ENCODE measurements at places on chromosomes 16 and 17.

GRCh38 chr16:30096862-30097563, 1.0 kb upstream of the YPEL3 start:
- DNase-seq = peak; percentile 58

DNA sequence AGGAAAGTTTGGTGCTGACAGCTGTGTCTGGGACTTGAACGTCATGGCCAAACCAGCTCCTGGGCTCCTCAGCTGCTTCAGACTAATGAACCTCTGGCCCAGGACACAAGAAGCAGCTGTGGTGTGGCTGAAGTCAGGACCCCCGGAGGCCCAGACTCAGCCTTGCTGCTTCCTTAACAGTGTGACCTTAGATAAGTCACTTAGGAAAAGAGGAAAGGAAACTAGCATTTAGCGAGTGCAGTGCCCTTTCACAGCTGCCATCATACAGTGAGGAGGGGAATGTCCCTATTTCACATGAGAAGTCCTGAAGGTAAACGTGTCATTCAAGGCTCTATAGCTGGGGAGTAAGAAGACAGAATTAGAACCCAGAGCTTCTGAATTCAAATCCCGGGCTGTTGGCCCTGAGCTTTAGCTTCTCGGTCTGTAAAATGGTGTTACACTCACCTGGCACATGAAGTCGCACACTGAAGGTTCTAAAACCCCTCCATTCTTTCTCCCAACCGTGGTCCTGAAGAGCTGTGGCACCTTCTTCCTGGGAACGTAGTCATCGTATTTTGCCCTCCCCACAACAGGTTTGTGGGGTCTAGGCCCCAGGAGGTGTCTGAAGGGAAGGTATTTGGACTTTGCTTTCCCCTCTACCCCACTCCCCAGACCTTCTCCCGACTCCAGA, 910 bp upstream of the RAMP2 start:
- peak; percentile 36 for DNase-seq

- DNase-seq = no peak
Observed at GRCh38 chr17:70702683-70703255, 533.4 kb downstream of the KCNJ2 start.

DNA sequence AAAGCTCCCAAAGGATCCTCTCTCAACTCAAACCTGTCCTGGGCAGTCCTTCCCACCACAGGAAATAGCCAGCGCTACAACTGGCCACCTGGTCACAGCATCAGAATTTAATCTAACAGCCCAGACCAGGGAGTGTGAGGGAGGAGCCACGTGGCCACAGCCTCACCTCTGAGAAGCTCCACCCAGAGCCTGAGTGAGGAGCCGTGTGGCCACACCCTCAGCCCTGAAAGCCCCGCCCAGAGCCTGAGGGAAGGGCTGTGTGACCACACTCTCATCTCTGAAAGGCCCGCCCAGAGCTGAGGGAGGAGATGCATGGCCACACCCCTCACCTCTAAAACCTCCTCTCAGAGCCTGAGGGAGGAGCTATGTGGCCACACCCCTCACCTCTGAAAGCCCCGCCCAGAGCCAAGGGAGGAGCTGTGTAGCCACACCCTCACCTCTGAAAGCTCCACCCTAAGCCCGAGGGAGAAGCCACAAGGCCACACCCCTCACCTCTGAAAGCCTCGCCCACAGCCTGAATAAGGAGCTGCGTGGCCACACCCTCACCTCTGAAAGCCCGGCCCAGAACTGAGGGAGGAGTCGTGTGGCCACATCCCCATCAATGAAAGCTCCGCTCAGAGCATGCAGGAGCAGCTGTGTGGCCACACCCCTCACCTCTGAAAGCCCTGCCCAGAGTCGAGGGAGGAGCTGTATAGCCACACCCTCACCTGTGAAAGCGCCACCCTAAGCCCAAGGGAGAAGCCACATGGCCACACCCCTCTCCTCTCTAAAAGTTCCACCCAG, 28.6 kb downstream of the SLC38A8 start:
- DNase-seq = peak; percentile 77

GRCh38 chr17:35163886-35164285, 16.3 kb downstream of the UNC45B start:
- no peak for DNase-seq

DNA sequence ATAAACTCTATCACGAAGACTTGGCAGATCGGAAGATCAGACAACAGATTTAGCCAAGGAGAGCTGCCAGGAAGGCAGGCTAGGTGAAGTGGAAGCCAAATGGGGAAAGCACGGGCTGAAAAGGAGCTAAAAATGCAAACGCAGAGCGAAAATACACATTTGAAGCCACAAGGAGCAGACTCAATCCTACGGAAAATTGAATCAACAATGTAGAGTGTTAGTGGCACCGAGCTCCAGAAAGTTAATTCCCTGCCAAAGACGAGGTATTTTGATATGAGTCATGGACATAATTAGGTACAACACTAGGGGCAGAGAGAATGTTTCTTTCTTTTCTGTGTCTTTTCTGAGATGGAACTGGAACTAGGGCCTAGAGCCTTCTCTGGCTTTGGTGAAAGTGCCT, 20.7 kb downstream of the GSG1L start:
- peak; percentile 89 for DNase-seq

DNA sequence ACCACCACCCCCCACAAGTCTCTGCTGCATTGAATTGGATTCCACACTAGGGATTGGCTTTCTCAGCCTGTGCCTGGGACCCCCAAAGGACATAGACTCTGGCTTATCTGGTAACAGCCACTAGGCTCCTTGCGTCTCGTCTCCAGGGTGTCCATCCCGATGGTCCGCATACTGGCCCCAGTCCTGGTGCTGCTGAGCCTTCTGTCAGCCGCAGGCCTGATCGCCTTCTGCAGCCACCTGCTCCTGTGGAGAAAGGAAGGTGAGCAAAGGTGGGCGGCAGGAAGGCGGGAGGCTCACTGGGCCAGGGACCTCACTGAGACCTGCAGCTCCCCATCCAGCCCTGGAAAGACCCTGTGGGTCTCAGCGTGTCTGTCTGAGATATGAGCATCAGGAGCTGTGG, 8.1 kb downstream of the CD300LG start:
- peak; percentile 38 for DNase-seq

DNA sequence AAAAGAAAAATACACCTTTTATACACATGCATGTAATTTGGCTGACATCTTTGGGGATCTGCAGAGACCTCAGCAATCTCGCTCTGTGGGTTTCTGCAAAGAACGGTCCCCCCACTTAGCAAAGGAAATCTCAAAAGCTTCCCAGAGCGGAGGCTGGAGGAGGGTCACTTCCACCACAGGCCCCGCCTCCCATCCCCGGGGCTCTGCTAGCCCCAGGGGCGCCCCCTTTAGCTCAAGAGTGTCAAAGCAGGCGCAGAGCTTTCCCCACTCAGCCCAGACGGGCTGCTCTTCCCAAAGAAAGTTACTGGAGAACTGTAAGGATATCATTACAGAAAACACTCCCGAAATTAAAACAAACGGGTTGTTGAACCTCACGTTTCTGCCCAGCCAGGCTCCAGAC, 11.4 kb downstream of the SLC13A5 start:
- peak; percentile 93 for DNase-seq

- DNase-seq = no peak
Observed at GRCh38 chr17:32772453-32773025, 104.4 kb downstream of the MYO1D start.

DNA sequence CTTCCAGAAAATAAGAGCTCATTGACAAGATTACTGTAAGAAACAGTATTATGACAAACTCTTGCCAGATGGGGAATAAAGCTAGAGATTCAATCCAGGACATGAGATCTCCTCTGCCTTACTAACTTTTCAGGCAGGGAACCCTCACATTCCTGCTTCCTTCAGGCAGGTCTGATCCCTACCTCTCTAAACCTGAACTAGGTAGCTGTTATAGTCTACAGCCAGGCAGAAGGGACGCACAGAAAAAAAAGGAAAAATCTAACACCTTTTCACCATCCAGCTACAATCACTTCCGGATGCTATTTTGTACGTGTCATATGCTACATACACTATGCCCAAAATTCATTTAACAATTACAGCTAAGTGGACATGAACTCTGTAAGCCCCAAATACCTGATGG, 41.2 kb downstream of the CNOT1 start:
- no peak for DNase-seq

GRCh38 chr17:48378238-48378637, 51.8 kb downstream of the SKAP1 start:
- DNase-seq = no peak

All from osteoblast (primary cell).